ENCODE measurements at places on chromosomes 5 and 9.

DNA sequence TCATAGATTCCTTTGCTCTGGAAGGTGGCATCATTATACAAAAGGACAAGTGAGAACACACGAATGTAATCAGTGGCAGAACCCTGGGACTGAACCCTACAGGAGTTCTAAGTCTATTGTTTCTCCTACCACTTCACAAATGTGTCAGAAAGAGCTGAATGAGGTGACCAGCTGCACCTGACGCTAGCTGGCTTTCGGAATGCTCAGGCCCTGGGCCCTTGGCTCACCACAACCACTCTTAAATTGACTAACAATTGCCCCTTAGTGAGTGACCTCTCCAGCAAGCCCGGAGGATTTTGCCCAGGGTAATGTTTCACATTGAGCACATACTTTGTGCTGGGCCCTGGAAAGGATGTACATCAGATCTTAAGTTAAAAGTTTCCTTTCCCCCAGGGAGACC lies 41.2 kb upstream of the ABCA1 start:
- DNase-seq: no peak

- DNase-seq: no peak
Measured at GRCh38 chr5:97923997-97924396, 741.0 kb upstream of the RIOK2 start.

DNA sequence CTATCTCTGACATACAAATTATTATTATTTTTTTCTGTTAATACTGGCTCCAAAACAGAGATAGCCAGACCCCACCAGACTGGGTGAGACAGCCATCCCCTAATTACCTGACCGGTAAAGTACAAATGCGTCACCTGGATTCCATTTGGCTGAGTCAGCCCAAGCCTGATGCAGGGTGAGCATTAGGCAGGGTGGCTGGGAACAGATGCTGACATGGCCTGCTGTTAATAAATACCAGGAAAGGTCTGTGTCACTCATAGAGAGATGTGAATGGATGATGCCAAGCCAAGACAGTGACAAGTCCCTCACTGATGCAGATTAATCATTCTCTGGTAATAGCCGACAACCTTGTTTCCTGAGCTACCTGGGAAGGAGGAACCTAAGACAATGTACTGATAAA lies 183.5 kb downstream of the TRIM32 start:
- DNase-seq: no peak

DNA sequence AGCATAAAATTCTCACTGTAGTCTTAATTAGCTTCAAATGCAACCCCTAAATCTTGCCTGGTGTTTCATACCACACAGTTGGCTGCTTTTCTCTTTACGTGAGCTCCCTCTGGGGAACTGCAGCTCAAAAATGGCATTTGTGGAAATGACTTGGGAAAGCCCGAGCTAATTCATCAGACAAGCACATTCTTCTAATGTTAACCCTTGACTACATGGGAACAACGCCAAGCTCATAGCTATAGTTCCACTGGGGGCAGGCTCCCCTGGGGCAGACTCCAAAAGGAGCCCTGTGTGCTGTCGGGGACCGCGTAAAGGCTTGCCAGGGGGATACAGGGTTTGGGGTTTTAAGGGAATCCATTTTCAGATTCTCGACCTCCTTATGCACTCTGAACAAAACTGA lies 301.4 kb upstream of the DAP start:
- DNase-seq: no peak

DNA sequence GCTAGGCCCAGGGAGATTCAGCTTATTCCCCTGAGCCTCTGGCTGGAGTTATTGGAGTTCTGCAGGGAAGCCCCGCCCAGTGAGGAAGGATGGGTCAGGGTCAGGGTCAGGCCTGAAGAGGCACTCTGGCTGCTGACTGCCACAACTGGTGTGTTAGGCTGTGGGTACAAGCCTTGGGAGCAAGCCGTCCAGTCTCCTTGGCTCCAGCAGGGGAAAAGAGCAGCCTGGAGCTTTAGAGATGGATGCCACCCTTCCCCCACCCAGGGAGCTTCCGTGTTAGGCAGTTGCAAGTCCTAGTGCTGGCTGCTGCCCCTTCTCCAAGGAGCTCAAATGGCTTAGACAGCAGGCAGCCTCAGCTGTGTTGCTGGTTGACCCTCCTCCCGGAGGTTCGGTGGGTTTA lies 34.4 kb upstream of the TAF11L2 start:
- DNase-seq: no peak

- no peak for DNase-seq
Measured at GRCh38 chr5:1137567-1138444, 25.9 kb upstream of the SLC12A7 start.

- no peak for DNase-seq
Measured at GRCh38 chr5:105689596-105689995, 1981.1 kb downstream of the EFNA5 start.

DNA sequence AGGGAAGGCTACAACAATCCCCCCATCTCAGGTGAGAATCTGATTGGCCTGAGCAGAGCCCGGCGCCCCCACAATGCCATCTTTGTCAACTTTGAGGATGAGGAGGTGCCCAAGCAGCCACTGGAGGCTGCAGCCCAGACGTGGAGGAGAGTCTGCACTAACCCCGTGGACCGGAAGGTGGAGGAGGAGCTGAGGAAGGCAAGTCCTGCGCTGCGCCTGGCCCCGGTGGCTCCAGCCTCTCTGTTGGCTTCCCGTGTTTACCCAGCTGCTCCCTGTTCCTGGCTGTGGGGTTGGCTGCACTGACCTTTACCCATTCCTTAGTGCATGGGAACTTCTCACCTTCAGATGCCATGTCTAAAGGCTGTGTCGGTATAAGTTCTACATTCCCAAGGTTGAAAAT lies 11.0 kb upstream of the CEL start:
- no peak for DNase-seq

GRCh38 chr9:92763721-92764380 lies 782 bp downstream of the BICD2 start:
- DNase-seq: peak; percentile 8

- DNase-seq: no peak
Measured at GRCh38 chr9:811106-811531, 30.4 kb upstream of the DMRT1 start.

GRCh38 chr5:52799358-52799982 lies 11.8 kb downstream of the ITGA1 start:
- no peak for DNase-seq

- DNase-seq: peak; percentile 8
Measured at GRCh38 chr5:160787240-160787639, 64.8 kb downstream of the ATP10B start.

DNA sequence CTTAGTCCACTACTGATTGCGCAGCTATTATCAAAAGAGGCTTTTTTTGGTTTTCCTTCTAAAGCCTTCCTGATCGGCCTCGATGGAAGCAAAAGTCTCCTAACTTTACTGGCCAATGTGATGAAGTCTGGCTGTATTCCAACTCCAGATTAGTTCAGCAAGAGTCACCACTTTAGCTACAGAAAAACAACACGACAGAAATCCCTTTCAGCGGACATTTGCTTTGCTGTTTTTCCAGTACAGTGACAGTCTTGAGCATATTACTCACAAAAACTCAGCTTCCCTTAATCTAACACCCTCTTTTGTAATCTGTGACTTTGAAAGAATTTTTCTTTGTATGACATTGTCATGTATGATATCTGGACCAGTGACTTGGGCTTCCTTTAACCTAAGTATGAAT lies 95.7 kb downstream of the HOMER1 start:
- no peak for DNase-seq

DNA sequence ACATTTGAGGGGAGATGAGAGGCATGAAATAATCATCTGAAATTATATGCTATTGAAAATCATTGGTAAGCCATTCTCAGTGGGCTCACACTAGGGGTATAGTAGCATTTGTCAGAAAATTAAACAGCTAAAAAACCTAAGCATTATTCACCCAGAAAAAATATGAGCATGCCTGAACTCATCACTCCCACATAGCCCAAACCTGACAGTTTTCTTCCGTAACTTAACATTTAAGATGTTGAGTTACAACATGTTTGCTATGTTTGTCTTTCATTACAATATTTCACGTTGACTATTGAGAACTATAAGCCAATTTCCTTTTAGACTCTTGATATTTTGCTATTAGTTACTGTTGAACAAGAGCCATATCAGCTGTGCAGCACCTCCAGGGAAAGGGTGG lies 23.5 kb upstream of the GHR start:
- DNase-seq: no peak

- DNase-seq: no peak
Measured at GRCh38 chr5:174531782-174532191, 192.6 kb upstream of the MSX2 start.

GRCh38 chr9:18359335-18359734 lies 114.6 kb upstream of the ADAMTSL1 start:
- DNase-seq: no peak

DNA sequence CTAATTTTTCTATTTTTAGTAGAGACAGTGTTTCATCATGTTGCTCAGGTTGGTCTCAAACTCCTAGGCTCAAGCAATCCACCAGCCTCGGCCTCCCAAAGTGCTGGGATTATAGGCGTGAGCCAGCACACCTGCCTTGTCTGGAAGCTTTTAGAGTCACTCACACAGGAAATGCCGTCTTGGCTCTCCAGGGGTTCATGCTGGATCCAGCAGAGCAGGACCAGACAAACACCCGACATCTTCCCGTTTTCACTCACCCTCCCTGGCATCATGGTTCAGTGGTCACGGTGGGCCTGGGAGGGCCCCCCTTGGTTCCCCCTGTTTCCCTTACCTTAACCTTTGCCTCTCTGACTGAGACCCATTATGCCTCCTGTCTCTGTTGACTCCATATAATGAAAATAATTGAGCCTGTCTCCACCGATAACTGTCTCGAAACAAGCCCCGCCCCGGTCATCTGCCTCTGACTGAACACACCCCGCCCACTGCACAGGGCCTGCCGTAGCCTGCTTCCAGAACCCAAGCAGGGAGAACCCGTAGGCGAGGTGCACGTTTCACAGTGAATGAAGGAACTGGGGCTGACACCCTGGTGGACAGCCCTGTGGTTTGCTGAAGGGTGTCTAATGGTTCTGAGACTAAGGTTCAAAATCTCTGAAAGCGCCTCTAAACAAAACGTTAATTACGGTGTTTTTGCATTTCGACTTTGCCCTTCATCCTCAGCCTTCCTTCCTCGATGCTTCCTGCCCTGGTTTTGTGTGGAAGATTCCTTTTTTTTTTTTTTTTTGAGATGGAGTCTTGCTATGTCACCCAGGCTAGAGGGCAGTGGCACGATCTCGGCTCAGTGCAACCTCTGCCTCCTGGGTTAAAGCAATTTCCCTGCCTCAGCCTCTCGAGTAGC lies 39.7 kb upstream of the SPRY4 start:
- no peak for DNase-seq

DNA sequence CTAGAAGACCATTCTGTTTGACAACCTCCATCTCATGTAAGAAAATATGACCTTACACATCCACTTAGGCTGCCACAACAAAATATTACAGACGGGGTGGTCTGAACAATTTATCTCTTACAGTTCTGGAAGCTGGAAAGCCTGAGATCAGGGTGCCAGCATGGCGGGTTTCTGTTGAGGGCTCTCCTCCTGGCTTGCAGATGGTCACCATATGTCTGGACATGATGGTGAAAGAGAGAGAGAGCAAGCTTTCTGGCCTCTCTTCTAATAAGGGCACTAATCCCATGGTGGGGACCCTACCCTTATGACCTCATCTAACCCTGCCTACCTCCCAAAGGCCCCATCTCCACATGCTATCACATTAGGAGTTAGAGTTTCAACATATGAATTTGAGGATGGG lies 66.0 kb downstream of the AMBP start:
- DNase-seq: no peak

DNA sequence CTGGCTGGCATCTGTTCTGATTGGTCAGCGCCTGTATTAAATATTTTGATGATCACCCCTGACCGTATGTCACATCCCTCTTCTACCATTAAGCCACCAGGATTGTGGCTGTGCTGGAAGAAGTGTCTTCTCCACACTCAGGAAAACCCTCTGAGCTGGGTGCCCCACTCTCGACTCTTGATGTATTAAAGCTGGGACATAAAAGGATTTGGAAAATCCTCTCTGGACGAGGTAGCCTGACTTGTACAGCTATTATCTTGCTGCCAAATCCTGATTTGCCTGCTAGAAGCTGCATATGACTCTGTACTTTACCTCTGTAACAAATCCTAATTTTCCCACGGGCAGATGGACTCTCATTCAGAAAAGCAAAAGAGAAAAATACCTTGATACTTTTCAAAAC lies 161.0 kb downstream of the SLC28A3 start:
- DNase-seq: no peak

- DNase-seq: no peak
Measured at GRCh38 chr9:136942112-136942880, 2.2 kb downstream of the FBXW5 start.

DNA sequence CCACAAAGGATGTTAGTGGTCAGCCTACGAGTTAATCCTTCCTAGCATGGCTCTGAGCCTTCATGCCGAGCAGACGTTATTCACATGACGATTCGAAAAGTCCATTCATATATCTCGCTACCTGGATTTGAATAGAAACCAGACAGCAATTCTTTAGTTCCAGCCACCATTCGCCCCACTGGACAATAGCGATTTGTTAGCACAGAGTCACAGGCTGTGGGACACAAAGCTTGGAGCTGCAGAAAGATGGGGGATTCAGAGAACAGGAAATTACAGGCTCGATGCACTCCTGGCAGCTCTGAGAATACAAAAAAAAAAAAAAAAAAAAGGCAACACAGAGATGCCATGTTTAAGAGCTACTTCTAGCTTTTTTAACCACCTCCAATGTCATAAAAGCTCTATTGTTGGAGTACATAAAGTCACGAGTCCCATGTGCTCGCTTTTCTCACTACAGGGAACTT lies 110.7 kb downstream of the NR6A1 start:
- no peak for DNase-seq

DNA sequence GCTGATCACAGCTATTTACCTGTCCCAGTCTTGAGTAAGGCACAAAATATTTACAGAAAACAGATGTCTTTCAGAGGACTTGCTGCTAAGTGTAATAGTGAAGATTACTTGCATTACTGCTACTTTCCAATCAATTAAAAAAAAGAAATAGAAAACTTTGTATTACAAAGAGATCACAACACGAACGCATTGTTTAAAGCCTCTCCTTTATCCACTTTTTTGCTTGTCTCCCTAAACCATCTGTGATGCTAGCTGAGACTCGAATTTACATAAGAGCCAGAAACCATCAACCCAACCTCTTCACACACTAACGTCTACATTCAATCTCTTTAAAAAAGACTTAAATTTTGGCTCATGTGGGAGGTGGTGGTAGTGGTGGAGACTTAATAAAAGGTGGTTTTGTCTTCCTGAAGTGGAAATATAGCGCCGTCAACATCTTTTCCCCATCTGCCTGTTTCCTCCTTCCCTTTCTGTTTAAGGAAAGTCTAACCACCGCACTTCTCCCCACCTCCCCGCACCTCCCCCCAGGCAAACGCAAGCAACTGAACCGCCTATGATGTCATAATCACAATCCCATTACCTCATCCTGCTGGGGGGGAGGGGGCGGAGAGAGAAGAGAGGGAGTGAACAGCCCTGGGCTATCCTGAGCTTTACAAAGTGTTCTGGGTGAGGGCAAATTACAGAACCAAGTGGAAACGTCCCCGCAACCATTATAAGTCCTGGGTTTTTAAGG lies 948 bp upstream of the FAM53C start:
- DNase-seq: no peak

- no peak for DNase-seq
Measured at GRCh38 chr9:125495172-125496119, 211.6 kb downstream of the MAPKAP1 start.

Data from CD4-positive, alpha-beta T cell treated with Interleukin-2 at 100 ng/mL for 4 hours (primary cell).